ENCODE measurements at places on chromosomes 4 and X. TPM values are rescaled to one million over a fixed set of nuclear protein-coding genes. Genes with fewer than 3 reads are reported as not detected.
A peak's percentile ranks its signal among the peaks of the same experiment; 100 is the strongest.

- no peak overlapping the region for H3K27ac ChIP-seq
- H3K4me3 ChIP-seq: no peak overlapping the region
- H3K27me3 ChIP-seq: no peaks in the 10 kb centered on the region
- no peaks in the 10 kb centered on the region for H3K36me3 ChIP-seq
- no peak for DNase-seq
- H3K4me1 ChIP-seq: no peaks in the 10 kb centered on the region
Observed at GRCh38 chr4:184322328-184323025, 104.8 kb upstream of the ENPP6 start.

- no peaks in the 10 kb centered on the region for H3K36me3 ChIP-seq
- H3K27ac ChIP-seq: no peak overlapping the region
- no peak for DNase-seq
- H3K27me3 ChIP-seq: no peaks in the 10 kb centered on the region
- no peak overlapping the region for H3K4me3 ChIP-seq
- no peaks in the 10 kb centered on the region for H3K4me1 ChIP-seq
Observed at GRCh38 chrX:111129921-111130320, 33.9 kb downstream of the PAK3 start.

GRCh38 chr4:123955167-123955800 is 558.7 kb downstream of the SPRY1 start:
- no peaks in the 10 kb centered on the region for H3K27me3 ChIP-seq
- no peak overlapping the region for H3K27ac ChIP-seq
- H3K36me3 ChIP-seq: no peaks in the 10 kb centered on the region
- no peak for DNase-seq

The PDLIM3 gene
- total RNA-seq: 308 TPM

DNA sequence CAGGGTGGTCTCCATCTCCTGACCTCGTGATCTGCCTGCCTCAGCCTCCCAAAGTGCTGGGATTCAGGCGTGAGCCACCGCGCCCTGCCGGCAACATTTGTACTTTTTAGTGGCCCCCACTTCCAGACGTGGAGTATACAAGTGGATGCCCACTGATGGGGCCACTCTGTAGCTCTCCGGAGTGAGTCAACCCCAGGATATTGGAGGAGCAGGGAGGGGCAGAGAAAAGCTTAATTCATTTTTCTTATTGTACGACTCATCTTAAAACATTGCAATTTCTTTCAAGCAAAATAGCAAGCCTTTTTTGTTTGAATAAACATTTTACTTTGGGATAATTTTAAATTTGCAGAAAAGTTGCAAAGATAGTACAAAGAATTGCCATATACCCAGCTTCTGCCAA is 34.6 kb downstream of the FAM9C start:
- H3K27me3 ChIP-seq: no peaks in the 10 kb centered on the region
- H3K4me1 ChIP-seq: peaks cover 9% of the 10 kb centered on the region
- H3K27ac ChIP-seq: no peak overlapping the region
- no peak for DNase-seq
- H3K4me3 ChIP-seq: no peak overlapping the region
- H3K36me3 ChIP-seq: no peaks in the 10 kb centered on the region

DNA sequence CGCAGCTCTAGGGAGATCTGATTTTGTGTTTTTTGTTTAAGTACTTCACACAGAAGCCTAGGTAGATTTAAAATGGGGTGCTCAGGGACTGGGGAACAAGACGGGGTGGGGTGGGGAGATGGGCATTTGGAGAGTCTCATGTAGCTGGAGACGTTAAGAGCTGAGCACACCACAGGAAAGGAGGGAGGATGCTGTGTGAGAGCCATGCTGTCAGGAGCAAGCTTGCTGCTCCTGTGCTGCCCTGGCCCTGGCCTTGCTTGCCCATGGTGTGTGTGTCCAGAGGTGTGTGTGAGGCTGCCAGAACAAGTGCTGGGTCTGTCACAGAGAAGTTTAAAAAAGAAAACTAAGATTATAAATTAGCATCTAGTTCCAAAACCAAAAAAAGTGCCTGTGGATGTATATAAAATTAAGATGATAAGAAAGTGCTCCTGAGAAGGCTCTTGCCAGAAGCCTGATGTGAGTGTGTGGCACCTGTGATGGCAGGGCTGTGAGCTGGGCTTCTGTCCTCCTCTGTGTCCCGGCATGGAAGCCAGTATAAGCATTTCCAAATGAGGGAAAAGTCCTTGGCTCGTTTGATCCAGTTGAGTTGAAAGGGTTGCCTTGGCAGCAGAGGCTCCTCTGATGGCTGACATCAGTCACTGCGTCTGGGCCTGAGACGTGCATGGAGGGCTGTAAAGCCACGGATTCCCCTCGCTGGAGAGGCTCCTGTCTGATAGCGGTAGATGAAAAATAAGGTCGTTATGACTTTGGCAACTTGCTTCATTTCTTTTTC is 63.5 kb downstream of the NELFA start:
- H3K27me3 ChIP-seq: no peaks in the 10 kb centered on the region
- DNase-seq: no peak
- H3K36me3 ChIP-seq: peaks cover 26% of the 10 kb centered on the region
- H3K4me1 ChIP-seq: peaks cover 11% of the 10 kb centered on the region
- no peak overlapping the region for H3K27ac ChIP-seq

The SCML2 gene
- 1.1 TPM for total RNA-seq

DNA sequence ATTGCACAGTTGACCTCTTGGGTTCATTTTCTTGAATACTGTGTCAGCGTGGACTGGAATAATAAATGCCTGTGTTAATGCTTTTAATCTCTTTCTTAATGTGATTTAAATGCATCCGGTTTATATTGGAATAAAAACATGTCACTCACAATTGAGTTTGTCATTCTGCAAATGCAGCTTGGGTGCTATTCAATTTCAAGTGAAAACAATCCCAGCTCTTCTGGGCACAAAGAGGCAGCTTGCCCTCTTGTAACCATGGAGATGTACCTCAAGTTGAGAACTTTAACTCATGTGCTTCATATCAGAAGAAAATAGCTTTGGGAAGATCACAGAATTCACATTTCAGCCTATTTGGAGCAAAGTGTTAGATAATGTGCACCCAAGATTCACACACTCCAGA is 355.7 kb upstream of the GNPDA2 start:
- no peak overlapping the region for H3K4me3 ChIP-seq
- no peak for DNase-seq
- H3K27me3 ChIP-seq: no peaks in the 10 kb centered on the region
- H3K27ac ChIP-seq: no peak overlapping the region

GRCh38 chr4:150325872-150326271 is 247.6 kb downstream of the DCLK2 start:
- no peaks in the 10 kb centered on the region for H3K4me1 ChIP-seq
- no peaks in the 10 kb centered on the region for H3K36me3 ChIP-seq
- DNase-seq: no peak
- H3K4me3 ChIP-seq: no peak overlapping the region
- no peaks in the 10 kb centered on the region for H3K27me3 ChIP-seq

DNA sequence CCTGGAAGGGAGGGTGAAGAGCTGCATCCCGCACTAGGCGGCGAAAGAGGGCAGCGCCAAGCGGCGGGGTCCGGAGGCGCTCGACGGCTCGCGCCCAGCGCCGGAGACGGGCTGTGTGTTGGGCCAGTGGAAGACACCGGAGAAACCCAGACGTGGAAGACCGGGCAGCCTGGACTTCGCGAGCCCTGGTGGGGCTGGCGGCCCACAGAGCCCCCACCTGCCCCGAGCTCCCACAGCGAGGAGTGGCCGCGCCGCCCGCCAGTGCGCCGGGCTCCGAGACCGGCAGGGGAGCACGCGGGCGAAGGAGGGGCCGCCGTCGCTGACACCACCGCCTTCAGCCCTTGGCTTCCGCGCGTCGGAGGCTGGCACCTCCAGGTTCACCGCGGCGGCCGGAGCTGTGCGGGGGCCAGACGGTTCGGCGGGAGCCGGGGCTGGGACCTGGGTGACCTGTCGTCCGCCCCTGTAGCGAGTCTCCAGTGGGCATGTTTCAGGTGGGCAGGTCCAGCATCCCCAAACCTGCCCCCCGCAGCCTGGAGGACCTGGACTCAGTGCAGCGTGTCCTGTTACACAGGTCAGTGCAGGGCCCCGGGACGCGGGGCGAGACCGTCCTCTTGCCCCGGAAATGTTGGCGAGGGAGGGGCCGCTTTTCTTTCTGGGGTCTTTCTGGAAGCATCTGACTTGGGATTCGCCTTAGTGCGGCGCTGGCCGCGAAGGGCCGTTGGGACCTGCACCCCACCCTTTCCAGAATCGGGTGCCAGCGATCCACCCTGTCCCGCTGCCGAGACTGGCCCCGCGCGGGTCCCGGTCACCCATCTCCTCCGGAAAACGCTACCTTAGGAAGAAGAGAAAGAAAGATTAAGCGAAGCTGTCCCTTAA is 9.6 kb upstream of the INTU start:
- peaks cover 13% of the 10 kb centered on the region for H3K4me1 ChIP-seq
- peak; percentile 25 for DNase-seq
- peak overlapping the region; percentile 69 for H3K4me3 ChIP-seq
- H3K27ac ChIP-seq: no peak overlapping the region
- no peaks in the 10 kb centered on the region for H3K36me3 ChIP-seq

The NIPAL1 gene
- 0.25 TPM for total RNA-seq

DNA sequence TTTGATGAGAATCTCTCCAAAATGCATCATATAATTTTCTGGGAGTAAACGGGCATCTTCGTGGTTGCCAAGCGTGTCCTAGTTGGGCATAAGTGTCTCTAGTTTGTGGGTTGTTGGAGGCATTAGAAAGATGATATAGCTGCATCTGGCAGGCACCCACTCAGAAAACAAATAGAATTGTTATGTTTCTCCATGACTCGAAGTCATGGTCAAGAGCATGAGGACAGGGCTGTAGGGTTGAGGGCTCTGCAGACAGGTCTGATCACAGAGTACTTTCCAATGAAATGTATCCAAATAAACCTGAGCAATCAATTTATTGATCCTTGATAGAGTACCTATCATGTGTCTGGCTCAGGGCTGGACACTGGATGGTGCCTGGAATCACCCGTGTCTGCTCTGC is 82.7 kb downstream of the SORCS2 start:
- H3K27ac ChIP-seq: no peak overlapping the region
- peaks cover 11% of the 10 kb centered on the region for H3K4me1 ChIP-seq
- no peaks in the 10 kb centered on the region for H3K27me3 ChIP-seq
- no peak overlapping the region for H3K4me3 ChIP-seq
- no peaks in the 10 kb centered on the region for H3K36me3 ChIP-seq
- no peak for DNase-seq

The ASB9 gene
- 1.3 TPM for total RNA-seq

The SLC6A14 gene
- total RNA-seq: not detected
